NCI-H1092 (cell line): ENCODE measurements at places on chromosomes 16 and 17.

DNA sequence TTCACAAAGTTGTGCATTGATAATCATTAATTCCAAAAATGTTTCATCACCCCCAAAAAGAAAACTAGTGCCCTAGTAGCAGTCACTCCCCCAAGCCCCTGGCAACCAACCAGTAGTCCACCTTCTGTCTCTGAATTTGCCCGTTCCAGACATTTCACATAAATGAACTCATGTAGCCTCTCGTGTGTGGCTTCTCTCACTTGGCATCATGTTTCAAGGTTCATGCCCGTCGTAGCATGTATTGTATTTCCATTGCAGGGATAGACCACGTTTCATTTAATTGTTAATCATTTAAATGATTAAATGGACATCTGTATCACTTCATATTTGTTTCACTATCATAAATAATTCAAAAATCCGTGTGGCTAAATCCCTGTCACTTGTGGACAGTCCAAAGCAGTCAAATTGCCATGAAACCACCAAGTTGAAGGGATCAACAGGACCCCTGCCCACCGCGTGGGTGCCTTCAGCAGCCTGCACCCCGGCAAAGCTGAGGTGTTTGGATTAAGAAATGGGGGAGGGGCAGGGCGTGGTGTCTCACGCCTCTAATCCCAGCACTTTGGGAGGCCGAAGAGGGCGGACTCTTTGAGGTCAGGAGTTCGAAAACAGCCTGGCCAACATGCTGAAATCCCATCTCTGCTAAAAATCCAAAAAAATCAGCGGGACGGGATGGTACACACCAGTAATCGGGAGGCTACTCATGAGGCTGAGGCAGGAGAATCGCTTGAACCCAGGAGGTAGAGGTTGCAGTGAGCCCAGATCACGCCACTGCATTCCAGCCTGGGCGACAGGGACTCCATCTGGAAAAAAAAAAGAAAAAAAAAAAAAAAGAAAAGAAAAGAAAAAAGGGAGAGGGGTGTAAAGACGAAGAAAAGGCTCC lies 8.7 kb upstream of the FLYWCH2 start:
- no peak for DNase-seq

DNA sequence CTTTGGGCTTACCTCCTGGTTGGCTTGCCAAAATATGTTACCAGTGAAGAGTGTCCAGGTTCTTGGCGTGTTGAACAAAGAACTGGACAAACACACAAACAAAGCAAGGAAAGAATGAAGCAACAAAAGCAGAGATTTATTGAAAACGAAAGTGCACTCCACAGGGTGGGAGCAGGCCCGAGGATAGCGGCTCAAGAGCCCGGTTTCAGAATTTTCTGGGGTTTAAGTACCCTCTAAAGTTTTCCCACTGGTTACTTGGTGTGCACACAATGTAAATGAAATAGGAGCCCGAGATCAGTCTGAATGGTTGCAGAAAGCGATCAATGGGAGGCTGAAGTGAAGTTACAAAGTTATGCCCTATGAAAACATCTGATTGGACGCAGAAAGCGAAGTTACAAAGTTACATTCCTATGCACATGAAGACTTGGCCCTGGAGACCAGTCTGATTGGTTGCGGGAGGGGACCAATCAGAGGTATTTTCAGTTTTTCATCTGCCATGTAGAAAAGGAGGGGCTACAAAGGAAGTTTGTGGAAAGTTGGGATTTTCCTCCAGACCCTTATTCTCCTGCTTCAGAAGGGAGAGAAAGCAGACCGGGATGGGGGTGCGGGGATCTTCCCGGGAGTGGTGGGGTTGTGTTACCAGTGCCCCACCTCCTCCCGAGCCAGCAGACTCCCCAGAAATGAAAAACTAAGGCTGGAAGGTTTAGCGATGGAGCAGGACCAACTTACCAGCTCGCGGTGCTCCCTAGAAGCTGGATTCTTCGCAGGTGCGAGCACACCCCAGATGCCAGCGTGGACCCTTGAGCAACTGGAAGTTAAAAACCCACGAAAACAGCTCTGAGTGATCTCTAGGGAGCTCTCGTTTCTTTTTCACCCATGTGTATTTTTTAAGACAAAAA lies at the start of gene SLFN12:
SLFN12 (minus strand) TSS at position 325 of the 899 bp plus-strand sequence. CDS start 9,472 bp downstream, outside the sequence.
- DNase-seq: no peak

- DNase-seq: no peak
Measured at GRCh38 chr16:55555436-55555835, 11.0 kb upstream of the CAPNS2 start.

- DNase-seq: no peak
Measured at GRCh38 chr17:20053361-20053964, 44.3 kb downstream of the SPECC1 start.

DNA sequence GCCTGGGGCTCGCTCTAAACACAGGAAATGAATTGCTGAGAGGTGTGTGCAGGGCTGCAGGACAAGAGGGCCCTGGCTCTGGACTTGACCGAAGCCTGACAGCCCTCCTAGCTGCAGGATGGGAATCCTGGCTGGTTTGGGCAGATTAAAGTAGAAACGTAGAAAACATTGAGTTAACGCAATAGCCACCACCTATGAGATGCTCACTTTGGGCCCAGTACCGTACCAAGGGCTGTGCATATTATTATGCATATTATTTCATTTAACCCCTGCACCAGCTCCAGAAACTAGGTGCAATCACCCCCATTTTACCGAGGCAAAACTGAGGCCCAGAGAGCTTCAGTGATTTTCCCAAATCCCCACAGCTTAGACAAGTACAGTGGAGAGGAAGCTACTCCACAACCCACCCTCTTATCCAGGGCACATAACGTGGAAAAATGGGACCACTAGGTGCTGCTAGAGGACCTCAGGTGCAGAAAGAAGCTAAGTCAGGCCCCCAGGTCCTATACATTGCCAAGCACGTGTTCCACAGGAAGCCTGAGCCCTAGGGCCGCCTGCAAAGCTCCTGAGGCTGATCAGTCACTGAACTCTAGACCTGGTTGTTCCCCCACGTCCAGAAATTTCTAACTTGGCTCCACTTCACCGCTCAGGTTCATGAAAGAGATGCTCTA lies 79.2 kb downstream of the MYH11 start:
- peak; percentile 29 for DNase-seq

GRCh38 chr16:24381470-24382118 lies 125.5 kb downstream of the CACNG3 start:
- DNase-seq: no peak

GRCh38 chr17:27494192-27495091 lies 38.2 kb downstream of the KSR1 start:
- DNase-seq: no peak

- no peak for DNase-seq
Measured at GRCh38 chr16:67186550-67186950, 2.8 kb upstream of the MATCAP1 start.

DNA sequence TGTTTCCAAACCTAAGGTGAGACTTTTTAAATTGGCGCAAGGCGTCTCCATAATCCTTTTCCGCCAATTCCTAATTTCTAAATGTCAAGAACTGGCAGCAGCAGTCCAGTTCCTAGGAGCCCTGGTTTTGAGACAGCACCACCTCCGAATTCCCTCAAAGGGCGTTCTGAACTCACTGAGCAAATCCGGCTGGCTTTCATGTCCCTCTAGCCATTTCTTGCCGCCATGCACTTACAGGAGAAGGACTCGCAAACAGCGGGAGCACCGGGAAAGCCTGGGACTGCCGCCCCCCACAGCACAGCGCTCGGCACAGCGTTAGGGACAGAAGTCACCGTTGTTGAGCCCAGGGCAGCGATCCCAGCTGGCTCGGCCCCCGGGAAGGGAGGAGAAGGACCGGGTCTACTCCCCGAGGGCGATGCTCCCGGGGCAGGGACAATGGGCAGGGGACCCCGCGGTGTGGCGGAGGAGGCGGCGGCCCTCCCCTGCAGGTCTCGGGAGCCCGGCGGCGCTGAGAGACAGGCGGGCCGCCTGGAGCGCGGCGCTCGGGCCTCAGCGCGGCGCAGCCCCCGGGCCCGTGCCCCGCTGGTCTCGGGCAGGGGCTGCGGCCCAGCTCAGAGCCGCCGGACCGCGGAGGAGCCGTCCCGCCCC lies 545 bp downstream of the ARHGAP17 start:
- DNase-seq: no peak
